ENCODE measurements at places on chromosomes 13 and 19.
A peak's percentile ranks its signal among the peaks of the same experiment; 100 is the strongest.

DNA sequence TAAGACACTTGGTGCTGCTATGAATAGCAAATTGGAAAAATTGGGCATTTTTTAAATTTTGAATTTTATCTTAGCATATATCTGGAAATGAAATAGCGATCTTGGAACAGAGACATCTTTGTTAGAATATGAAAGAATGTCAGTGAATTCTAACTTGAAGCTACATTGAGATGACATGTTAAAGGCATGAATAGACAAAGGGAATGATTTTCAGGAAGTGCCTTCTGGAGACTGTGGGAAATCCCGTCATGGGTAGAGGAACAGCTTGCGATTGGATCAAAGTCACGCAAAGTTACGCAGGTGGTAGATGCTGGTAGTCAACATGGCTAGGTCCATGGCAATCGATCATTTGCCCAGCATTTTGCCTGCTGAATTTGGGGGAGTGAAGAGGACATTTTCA, 43.5 kb downstream of the LRCH1 start:
- DNase-seq: no peak

- DNase-seq: no peak
Observed at GRCh38 chr13:45226024-45226423, 25.2 kb upstream of the KCTD4 start.

DNA sequence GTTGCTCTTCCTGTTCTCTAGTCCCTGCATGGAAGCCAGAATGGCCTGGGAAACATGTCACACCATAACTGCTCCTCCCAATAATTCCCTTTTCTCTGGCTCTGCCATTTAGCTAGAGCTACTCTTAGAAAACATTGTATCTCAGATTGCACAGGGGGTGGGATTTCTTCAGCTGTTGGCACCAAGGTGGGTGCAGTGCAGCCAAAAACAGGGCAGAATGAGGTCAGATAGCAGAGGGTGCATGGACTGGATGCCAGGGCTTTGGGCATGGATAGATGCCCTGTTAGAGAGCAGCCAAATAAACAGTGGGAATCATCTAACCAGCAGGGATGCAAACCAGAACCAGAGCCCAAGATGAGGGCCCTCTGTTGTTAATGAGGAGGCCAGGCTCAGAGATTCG, 4.9 kb upstream of the AMER2 start:
- no peak for DNase-seq

- no peak for DNase-seq
Observed at GRCh38 chr13:34502011-34502410, 440.1 kb upstream of the NBEA start.

DNA sequence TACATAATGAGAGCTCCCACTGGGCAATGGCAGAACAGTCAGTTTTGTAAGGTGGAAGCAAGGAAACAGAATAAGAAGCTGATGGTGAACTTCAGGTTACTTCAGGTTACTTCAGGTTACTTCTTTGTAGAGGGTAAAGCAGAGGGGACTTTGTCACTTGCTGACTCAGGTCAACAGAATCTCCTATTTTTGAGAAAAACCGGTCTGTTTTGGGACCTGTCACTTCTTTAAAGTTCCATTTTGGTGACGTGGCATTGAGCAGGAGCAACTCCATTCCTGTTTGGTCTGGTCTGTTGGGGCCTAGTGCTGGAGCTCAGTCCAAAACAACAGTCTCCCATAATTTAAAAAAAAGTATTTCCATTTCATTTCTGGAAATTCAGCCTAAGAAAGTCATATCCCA, 29.7 kb downstream of the ATP11A start:
- DNase-seq: no peak

DNA sequence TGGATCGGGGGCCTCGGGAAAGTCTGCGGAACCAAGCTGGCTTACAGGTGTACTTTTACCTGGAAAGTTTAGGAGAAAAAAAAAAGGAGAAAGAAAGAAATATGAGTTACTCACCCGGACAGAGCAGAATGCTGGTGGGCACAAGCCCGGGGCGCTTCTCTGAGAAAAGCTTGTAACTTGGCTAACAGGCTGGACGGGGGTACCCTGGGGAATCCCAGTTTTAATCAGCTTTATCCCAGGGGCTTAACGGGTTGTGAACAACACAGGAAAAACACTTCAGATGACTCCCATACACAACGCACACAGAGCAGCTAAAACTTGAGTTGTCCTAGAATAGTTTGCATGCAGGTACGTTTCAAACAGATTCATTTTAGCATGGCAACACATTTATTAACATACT, 37.3 kb downstream of the KLF2 start:
- DNase-seq: no peak

DNA sequence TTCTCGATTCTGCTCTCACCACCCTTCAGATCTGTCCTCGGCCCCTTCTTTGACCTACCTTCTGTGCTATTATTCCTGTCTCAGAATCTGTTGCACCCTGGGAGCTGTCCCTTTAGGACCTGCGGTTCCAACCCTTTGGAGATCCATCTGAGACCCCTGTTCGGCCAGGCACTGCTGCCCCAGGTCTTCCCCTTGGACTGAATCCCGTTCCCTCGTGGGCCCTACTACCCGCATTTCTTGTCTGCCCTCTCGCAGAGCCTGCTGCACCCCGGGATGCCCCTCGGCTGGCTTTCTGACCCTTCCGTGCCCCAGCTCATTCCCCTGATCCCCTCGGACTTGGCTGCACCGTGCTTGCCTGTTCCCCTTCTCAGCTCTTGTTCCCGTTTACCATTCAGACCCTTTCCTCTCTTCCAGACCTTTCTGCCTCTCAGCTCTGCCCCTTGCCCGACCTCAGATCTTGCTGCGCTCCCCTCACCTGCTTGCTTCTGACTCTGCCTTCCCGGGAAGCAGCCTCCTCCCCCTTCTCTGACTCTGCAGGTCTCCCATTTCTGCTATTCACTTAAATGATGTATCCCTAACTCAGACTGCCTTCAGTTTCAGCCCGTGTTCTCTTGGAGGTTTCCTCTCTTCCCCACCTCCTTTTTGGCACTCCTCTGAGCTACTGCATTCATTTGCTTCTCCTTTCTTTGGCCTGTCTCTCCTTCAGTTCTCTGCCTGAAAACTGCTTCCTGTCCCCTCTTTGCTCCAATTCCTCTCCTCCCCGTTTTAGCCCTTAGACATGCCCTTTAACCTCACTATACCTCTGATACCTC, 1.1 kb downstream of the ARHGAP35 start:
- DNase-seq: no peak

DNA sequence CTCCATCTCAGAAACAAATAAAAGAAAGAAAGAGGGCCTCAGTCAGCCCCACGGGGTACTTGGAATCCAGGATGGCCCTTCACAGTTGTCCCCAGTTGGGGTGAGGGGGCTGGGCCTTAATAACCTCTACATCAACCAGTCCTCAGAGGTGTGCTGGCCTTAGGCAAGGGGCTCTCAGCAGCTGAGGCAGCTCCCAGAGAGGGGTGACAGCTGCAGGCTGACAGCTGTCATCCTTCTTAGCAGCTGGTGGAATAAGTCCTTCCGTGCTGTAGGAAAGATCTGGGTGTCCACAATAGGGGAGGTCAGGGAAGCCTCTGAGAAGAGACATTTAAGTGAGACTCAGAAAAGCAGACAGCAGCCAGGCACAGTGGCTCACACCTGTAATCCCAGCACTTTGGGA, 7.4 kb downstream of the BCAM start:
- no peak for DNase-seq

DNA sequence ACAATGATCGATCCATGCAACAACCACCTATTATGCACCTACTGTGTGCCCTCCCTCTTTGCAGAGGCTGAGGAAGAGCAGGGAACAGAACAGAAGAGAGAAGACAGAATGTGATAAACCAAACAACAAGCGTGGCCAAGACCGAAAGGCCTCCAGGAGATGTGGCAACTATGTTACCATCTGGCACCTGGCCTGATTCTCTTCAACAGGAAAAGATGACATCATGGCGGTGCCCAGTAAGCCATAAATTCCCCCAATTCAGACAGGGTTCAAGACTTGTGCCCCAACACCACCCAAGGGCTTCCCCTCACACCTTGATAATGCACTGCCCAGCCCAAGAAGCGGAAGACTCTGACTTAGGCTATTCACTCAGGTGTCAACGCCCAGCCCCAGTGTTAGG, 44.3 kb downstream of the SLC7A1 start:
- no peak for DNase-seq

- no peak for DNase-seq
Observed at GRCh38 chr19:11257846-11258380, 4.4 kb downstream of the DOCK6 start.

GRCh38 chr19:58394821-58395219, 636 bp upstream of the RNF225 start:
- DNase-seq: no peak

DNA sequence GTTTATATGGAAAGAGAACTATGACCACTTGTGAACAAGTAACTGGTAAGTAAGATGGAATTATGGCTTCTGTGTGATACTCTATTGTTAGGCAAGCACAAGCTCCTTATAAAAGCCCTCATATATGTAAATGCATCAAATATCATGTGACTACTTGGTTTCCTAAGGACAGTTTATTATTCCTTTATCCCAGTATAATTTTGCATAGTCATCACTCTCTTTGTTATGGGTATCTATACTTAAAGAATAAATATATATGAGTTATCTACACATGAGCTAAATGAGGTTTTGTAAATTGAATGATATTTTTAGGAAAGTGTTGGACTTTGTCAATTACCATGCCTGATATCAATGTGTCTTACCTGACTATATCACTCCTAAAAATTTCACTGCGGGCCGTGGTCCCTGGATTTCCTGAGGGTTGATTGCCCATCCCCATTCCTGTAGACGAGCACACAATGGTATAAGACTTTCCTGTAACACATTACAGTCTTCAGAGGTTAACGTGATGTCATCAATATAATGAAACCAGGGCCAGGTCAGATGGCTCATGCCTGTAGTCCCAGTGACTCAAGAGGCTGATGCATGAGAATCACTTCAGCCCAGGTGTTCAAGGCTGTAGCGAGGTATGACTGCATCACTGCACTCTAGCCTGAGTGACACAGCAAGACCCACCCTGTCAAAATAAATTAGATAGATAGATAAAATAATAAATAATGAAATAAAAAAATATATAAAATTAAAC, 20.7 kb downstream of the ZNF844 start:
- no peak for DNase-seq

- peak; percentile 45 for DNase-seq
Observed at GRCh38 chr19:32976223-32976805, 4.3 kb downstream of the FAAP24 start.

DNA sequence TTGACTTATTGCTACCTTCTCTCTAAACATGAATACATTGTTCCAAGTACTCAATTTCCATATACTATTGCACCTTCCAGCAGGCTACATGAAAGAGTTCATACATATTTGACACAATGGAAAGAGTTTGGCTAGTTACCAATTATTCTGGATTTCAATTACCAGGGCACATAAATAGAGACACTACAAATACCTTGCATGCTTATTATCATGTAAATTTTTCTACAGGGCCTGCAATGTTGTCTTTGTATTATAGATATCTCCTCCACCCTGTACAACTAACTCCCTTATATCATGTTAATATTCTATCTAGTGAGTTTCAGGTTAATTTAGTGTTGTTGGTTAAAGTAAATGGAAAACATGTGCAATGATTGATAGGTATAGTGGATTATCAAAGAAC, 540.7 kb upstream of the SLITRK5 start:
- DNase-seq: no peak

DNA sequence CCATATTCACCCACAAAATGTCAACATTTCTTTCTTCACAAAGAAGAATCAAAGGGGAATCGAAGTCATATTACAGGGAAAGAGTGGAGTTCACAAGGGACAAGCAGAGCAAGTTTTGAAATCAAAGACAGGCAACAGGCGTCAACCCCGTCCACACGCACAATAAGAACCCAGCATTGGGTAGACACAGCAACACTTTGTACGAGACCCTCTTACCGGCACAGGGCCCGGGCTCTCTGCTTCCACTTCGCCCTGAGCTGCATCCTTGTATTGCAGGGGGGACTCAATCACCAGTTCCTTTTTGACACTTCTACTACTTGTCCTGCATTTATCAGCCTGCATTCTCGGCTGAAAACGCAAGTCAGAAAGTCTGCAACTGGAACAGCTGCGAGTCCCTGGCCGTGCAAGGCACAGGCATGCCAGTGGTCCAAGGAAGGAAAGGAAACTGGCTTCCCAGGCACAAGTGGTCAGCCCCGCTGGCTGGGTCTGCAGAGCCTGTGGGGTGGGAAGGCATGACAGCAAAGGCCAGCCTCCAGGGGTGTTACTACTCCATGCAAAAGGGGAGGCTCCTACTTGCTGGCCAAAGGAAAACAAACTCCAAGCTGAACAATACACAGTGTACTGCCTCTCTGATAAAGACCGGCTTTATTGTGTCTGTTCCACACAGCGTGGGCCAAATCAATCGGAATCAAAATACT, at the start of gene DOCK9:
TSS of gene DOCK9 (minus strand) at position 497 of the 698 bp plus-strand sequence. CDS start at position 342, 155 bp downstream.
- DNase-seq: no peak

GRCh38 chr19:33745297-33745696, 51.4 kb upstream of the KCTD15 start:
- no peak for DNase-seq

Measured in central memory CD4-positive, alpha-beta T cell (primary cell).